ENCODE measurements at places on chromosomes 11 and 22. TPM values are rescaled to one million over a fixed set of nuclear protein-coding genes. Genes with fewer than 3 reads are reported as not detected.

The RAG2 gene
- total RNA-seq, result not detected

The BDNF gene
- total RNA-seq, result 0.17 TPM

The VPREB1 gene
- total RNA-seq, result not detected

The ATL3 gene
- 138 TPM for total RNA-seq

The PANX2 gene
- 0.71 TPM for total RNA-seq

The IL17RA gene
- 8.7 TPM for total RNA-seq

The TREH gene
- total RNA-seq, result not detected

The MMP20 gene
- total RNA-seq, result not detected

The RASSF10 gene
- total RNA-seq, result 0.19 TPM

The IRF7 gene
- 11.3 TPM for total RNA-seq

The OR4D5 gene
- not detected for total RNA-seq

The BTG4 gene
- not detected for total RNA-seq

The MS4A12 gene
- 1.8 TPM for total RNA-seq

The PNPLA5 gene
- total RNA-seq, result not detected

The TTLL8 gene
- total RNA-seq, result not detected

The CSTPP1 gene
- 26.4 TPM for total RNA-seq

Measured in esophagus muscularis mucosa (tissue), 4 donors.